C1 segment of cervical spinal cord (tissue), 14 donors: ENCODE measurements at places on chromosomes 16 and 17.

- no peak for DNase-seq
These were observed 5.2 kb upstream of the SYNRG start for GRCh38 chr17:37614391-37614790.

- DNase-seq, result no peak
These were observed 15.3 kb upstream of the TNS4 start for GRCh38 chr17:40516581-40517285.

DNA sequence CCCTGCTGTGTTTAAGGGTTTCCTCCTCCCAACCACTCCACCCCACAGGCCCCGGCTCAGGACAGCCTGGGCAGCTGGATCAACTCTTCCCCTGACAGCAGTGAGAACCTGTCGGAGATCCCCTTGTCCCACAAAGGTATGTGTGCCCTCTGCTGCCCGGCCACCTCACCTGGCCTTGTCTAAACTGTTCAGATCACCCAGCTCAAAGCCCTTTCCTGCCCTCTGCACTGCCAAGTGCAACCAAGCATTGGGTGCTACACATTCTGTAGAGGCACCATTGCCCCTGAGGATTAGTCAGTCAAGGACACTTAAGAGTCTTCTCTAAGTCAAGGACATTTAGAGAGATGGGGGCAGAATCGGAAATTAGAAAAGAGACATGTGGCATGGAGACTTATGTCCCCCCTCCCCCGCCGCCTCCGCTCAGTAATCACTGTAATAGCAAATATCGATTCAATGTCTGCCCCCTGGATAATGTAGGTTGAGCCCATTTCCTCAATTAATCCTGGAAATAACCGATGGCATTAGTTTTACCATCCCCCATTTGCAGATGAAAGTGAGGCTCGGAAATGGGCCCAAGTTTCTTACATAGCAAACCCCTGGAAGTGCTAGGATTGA, 8.1 kb downstream of the BTBD17 start:
- no peak for DNase-seq

DNA sequence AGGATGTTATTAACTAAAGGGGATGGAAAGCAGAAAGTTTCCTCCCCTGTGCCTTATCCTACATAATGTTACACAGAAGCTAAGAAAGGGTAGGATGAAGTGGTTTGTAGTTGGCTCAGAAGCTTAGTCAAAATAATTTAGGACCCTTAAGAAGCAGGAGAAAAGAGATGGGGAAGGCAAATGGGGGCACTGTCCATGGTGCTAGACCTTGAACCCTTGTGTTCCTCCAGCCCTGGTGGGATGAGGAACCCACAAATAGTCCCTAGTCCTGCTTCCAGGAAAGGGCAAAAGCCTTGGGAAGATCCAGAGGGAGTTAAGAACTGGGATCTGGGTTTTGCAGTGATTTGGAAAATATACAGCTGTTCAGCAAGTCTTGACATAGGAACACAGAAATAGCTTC, 54.5 kb downstream of the SLC5A11 start:
- DNase-seq, result no peak

DNA sequence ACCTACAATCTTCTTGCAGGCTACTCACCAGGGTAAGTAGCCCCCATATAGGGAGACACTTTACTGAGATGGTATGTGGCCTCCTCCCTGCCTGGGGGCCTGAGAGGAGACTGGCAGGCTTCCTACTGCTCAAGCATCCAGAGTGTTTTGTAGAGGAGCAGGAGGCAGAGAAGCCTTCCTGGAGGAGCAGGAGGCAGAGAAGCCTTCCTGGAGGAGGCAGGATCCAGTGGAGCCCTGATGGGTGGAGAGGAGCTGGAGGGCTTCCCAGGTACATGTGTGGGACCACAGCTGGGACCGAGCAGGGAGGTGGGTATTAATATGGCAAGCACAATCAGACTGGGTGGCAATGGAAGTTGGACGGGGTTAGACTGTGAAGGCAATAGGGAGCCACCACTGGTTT, 2.1 kb upstream of the ADGRG5 start:
- DNase-seq, result no peak

- DNase-seq, result no peak
These were observed 8.6 kb downstream of the GNA13 start for GRCh38 chr17:65047941-65048340.

DNA sequence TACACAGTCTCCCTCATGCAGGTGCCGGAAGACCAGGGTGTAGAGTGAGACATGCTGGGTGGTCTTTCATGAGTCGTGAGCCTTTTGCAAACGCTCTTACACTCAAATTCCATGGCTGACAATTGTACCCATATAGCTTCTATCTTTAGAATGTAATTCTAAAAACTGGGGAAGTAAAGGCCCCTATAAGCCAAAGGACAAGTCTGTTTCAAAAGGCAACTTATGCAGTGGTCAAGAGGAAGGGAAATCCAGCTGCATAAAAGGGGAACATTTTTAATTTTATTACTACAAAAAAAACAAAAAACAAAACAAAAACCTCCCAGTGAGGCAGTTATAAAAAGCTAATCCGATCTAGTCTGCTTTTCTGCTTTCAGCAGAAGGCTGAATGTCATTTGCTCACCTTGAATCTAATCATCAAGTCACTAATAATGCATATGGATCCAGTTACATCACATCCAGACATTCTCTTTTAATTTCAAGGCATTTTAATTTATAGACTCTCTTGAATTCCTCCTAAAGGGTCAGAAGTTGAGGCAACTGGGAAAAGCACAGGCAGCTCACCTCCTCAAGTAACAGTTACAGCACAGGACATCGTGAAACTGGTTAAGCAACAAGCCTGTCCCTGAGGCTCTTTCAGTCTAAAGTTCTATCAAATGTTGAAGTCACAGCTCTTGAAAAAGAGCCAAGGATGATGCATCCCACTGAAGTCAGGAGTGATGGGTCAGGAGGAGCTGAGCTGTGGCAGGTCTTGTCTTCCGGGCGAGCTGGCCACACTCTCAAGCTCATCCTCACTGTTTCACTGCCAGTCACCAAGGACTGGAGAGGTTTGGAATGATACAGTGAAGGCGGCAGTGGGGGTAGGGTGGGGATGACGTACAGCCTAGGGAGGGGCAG, 99.7 kb downstream of the VPS53 start:
- DNase-seq, result no peak

- DNase-seq, result no peak
These were observed 181.1 kb downstream of the SNX29 start for GRCh38 chr16:12157517-12158093.

DNA sequence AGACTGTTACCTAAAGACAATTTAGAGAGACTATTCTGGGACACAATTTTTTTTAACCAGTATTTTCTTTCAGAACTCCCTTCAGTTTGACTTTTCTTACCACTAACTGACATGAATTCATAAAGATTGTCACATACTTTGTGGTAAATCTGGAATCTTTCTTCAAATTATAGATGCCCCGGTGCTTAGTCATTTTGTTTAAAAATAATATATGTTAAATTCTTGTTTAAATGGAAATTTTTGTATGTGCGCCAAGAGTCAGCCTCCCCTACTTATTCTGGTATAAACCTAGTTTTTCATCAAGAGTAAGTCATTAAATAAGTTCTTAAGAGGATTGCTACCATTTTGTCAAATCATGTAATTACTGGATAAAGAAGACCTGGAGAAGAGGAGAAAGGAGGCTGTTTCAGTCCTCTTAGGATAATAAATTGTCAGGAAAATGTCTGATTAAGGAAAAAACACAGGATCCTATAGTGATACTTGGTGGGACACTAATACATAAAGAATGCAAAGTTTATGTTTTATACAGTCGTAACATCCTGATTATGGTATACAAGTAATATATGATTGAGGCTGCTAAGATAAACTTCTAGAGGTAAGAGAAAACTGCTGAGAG, 424.4 kb downstream of the PMP22 start:
- no peak for DNase-seq

DNA sequence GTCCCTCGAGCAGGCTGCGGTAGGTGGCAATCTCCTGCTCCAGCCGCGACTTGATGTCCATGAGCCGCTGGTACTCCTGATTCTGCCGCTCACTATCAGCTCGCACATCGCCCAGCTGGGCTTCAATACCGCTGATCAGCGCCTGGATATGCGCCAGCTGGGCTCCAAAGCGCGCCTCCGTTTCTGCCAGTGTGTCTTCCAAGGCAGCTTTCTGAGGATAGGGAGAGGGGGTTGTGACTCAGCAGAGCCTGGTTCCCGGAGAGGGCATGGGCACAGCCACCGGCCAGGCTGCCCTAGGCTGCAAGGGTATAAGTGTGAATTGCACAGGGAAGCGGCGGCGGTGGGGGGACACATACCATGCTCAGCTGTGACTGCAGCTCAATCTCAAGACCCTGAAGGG, 4.3 kb downstream of the KRT19 start:
- no peak for DNase-seq
